ENCODE measurements at places on chromosomes 7 and 10.

DNA sequence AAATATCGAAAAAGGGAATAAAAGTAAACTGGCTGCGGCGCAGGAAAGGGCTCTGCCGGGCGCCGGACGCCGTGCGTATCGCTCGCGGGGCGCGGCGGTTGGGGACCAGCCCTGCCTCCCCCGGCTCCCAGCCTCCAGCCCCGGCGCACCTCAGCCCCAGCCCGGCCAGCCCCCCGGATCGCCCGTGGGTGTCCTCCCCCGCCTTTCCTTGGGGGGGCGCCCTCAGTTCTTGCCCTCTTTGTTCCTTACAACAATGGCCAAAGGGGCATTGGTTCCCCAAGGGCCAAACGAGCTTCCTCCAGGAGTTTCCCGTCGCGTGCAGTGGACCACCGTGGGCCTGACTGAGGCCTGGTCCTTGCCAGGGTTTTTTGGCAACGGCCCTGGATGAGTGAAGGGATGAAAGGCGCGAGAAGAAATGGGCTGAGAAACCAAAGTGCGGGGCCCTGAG is 1.2 kb downstream of the MACROH2A2 start:
- DNase-seq = no peak

DNA sequence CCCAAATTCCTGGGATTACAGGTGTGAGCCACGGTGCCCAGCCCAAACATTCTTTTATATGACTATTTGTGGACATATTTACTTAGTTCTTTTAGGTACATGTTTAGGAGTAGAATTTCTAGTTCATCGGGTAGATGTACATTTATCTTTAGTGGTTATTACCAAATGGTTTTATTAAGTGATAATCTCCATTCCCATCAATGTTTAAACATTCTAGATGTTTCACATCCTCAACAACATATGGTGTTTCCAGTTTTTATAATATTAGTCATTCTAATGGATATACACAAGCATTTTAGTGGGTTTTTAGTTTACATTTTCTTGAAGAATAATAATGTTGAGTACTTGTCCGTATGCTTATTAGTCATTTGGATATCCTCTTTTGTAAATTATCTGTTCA is 131.7 kb downstream of the RTKN2 start:
- DNase-seq = no peak

DNA sequence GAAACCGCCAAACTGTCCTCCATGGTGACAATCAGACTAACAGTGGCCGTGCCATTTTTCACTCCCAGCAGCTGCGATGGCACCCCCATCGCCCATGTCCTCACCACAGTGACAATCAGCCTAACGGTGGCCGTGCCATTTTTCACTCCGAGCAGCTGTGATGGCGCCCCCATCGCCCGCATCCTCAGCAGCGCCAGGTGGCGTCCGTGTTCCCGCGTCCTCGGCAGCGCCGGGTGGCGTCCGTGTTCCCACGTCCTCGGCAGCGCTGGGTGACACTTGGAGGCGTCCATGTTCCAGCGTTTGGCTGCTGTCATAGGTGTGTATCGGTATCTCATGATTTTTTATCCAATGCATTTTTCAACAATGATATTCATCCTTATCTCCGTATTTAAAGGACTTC is 267.3 kb downstream of the PTPRN2 start:
- no peak for DNase-seq

- DNase-seq = no peak
Measured at GRCh38 chr10:126402721-126403695, 14.7 kb upstream of the ADAM12 start.

DNA sequence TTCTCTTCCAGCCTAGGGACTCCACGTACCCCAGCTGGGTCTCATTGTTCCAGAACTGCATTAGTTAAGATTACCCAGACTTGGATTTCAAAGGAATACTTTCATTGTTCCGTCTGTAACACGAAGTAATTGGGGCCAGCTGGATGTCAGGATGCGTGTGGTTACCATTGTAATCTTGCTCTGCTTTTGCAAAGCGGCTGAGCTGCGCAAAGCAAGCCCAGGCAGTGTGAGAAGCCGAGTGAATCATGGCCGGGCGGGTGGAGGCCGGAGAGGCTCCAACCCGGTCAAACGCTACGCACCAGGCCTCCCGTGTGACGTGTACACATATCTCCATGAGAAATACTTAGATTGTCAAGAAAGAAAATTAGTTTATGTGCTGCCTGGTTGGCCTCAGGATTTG is 21.0 kb downstream of the LRRC17 start:
- DNase-seq = no peak

DNA sequence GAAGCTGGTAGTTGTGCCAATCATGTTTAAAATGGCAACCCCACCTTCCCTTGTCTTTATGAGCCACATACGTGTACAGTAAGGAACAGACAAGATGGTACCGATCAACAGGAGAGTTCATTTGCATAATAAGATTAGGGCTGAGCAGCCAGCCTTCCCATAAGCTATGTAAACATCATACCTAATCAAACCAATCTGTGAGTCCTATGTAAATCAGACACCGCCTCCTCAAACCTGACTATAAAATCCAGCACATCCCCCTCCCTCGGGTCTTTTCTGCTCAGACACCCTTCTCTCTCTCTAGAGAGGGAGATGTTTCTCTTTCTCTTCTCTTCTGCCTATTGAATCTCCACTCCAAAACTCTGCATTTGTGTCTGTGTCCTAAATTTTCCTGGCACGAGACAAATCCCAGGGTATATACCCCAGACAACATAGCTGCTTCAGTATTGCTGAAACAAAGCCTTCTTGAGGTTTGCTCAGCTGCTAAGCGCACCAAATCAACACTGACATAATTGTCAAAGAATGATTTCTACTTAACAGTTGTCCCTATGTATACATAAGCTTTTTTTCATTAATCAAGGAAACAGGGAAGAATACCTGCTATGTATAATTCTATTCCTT is 279.2 kb downstream of the THSD7A start:
- no peak for DNase-seq

GRCh38 chr7:18580950-18581349 is 85.4 kb downstream of the HDAC9 start:
- no peak for DNase-seq

GRCh38 chr10:95783741-95784140 is 27.8 kb downstream of the ENTPD1 start:
- no peak for DNase-seq

GRCh38 chr10:128140425-128140824 is 14.2 kb upstream of the MKI67 start:
- no peak for DNase-seq

- no peak for DNase-seq
Measured at GRCh38 chr10:26481914-26482550, 43.9 kb downstream of the APBB1IP start.

DNA sequence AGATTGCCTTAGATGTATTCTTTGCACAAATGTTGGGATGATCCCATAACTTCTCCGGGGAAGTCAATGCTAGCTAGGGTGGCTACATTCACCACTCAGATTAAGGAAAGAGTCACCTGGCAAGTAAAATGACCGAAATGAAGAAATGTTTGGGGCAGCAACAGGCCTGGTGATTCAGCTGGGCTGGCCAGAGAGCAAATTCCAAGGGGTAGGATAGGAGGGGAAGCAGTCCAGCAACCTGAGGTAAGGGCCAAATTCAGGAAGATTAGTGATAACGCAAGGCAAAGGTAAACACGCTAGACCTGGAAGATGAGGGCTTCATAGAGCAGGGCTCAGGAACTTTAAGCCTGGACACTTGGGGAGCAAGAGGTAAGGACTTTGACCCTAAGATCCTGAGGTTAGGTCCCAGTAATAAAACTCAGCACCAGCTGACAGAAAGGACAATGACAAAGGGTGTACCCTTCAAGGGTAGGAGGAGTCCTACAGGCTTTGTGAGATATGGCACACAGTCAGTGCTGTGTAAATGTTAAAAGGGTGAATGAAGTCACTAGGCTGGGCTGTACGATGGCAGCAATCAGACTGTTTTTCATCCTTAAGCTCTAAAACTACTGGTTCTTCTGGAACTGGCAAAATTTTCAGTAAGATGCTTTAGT is 22.7 kb upstream of the SMNDC1 start:
- no peak for DNase-seq

GRCh38 chr7:28376634-28377033 is 35.7 kb upstream of the CREB5 start:
- DNase-seq = no peak

DNA sequence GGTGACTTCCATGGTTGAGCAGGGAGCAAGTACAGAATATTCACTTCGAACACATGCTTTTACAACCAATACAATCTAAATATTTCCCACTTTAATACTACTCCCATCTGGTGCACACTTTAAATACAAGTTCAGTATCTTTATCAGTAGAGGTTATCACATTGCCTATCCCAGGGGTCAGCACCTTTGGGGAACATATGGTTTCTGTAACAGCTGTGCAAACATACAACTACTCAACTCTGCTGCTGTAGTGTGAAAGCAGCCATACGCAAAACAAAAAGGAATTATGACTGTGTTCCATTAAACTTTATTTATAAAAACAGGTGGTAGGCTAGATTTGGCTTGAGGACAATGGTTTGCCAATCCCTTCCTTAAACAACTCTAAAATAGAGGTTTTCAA is 157.5 kb downstream of the XPNPEP1 start:
- DNase-seq = no peak

DNA sequence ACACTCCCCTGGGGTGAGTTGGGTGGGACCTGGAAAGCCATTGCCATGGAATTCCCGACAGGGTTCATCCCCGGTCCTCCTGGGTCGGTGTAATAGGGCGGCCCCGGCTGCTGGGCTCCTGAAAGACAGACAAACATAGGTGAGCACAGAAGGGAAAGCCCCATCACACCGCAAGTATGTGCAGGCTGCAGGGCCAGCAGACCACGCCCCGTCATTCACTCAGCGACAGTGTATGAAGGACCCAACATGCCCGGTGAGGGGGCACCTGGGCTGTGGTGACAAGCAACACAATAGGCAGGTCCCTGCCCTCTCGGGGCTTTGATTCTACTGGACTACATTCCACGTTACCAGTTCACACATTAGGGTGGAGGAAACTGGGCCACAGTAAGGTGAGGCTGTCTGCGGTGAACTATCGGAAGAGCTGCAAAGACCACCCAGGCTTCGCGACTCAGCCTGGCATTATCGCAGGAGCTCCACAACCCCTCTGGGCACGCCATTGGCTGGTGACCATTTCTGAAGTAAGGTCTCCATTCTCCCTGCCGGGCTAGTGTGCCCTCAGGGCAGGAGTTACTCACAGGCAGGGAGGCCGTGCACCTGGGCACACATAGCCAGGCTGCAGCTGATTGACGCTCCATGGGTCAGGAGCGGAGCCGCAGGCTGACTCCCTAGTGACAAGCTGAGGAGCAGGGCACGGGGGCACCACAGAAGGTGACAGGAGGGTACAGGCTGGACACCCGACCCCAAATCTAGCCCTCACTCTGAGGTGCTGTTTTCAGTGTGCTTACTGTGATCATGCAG is 99.2 kb downstream of the VOPP1 start:
- no peak for DNase-seq

GRCh38 chr7:114687238-114687637 is 234.7 kb upstream of the MDFIC start:
- DNase-seq = no peak

- DNase-seq = no peak
Measured at GRCh38 chr7:30525429-30525828, 20.8 kb upstream of the GGCT start.

DNA sequence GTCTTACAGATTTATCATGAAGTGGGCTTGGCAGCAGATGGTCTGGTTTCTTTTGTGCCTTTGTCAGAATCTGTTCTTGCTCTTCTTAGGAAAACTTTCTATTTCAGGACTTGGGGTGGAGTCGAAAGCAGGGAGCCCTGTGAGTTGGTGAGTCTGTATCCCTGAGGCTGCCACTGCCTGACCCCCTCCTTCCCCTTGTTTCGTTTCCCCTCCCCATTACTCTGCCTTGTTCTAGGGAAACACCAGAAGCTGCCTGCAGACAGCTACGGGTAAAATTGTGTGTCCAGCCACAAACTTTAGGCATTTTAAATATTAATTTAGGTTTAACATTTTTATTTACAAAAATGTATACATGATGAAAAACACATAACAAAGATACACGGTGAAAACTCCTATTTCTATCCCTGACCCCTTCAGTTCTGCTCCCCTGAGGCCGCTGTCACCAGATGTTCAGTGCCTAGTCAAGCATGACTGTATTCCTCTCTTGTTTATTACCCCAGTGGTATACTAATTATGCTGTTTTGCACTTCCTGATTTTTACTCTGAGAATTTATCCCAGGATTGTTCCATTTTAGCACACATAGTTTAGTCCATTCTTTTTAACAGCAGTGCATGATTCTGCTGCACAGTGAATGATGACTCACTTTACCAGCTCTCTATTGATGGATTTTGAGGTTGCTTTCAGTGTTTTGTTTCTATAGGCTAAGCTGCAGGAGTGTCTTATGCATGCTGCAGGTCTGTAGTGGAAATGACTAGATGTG is 9.1 kb downstream of the TSPAN14 start:
- no peak for DNase-seq

DNA sequence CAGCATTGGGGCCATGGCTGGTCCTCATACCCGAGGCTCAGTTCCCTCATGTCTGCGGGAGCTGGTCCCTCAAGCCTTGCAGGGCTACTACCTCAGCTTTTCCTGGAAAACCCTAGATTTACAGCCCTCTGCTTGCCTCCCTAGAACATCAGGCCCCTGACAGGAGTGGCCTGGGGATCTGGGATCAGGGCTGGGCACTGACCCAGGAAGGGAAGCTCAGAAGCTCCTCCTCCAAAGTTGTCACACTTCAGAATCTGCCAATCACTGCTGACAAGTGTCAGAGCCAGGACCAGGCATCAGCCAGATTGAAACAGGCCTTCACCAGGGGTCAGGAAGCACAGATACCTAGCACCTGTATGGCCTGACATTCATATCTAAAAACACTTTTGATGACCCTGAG is 115.2 kb downstream of the GRID1 start:
- DNase-seq = no peak

- DNase-seq = no peak
Measured at GRCh38 chr10:49282879-49283341, 16.1 kb upstream of the C10orf71 start.

GRCh38 chr10:16986406-16987205 is 143.0 kb downstream of the CUBN start:
- no peak for DNase-seq

- DNase-seq = no peak
Measured at GRCh38 chr10:55641601-55642000, 719.5 kb downstream of the ZWINT start.

DNA sequence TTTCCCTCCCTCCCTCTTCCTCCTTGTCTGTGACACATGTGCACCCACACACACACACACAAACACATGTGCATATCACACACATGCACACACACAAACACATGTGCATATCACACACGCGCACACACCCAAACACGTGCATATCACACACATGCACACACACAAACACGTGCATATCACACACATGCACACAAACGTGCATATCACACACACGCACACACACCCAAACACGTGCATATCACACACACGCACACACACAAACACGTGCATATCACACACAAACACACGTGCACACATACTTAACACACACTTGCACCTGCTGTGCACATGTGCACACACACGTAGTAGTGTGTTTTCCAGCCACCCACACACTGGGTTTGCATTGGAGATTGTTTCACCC is 29.4 kb upstream of the KNDC1 start:
- no peak for DNase-seq
